B cell (primary cell): ENCODE measurements at places on chromosomes 5 and 9.

DNA sequence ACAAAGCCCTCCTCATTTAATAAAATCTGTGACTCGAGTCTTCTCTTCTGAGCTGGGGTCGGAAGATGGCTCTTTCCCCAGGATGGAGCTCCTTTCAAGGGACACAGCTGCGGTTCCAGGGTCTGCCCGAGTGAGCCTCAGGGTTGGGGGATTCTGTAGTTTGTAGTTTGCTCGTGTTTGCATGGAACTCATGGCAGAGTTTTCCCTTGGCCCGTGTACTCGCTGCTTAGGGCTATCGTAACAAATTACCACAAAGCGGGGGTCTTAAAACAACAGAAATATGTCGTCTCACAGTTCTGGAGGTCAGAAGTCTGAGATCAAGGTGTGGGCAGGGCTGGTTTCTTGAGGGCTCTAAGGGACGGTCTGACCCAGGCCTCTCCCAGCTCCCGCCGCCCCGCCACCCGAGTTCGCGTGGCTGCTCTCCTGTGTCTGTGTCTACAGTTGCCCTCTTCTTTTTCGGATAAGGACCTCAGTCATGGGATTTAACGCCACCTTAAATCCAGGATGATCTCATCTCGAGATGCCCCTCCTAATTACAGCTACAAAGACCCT, 13.9 kb upstream of the LPCAT1 start:
- DNase-seq, result no peak

DNA sequence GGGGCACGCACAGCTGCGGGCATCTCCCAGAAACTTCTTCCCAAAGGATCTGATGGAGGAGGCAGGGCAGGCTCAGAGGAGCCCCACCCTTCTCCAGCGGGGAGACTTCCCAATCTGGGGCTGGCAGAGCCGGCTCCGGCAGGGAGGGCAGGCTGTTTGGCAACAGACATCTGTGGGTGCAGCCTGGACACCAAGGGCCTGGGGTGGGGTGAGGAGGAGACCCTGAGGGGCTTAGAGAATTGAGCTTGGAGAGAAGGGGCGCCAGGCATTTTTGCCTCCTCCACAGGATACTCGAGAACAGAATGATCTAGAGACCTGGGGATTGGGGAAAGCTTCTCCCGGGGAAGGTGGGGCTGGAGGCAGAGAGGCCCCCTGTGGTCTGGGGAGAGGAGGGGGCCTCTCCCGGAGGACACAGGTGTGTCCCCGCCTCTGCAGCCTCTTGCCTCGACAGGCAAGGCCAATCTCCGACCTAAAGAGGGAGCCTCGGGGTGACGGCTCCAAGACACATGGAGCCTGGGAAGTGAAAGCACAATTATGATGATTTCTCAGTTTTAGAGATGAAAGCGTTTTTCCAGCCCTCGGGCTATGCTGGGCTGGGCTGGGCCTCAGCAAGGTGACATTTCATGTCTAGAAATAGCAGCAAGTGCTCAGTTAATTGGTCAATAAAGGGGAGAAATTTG, 8.4 kb downstream of the LHX3 start:
- DNase-seq, result no peak

- DNase-seq, result no peak
Observed at GRCh38 chr5:150516011-150516410, 8.1 kb downstream of the NDST1 start.

- DNase-seq, result no peak
Observed at GRCh38 chr5:129672006-129672405, 75.9 kb upstream of the MINAR2 start.

DNA sequence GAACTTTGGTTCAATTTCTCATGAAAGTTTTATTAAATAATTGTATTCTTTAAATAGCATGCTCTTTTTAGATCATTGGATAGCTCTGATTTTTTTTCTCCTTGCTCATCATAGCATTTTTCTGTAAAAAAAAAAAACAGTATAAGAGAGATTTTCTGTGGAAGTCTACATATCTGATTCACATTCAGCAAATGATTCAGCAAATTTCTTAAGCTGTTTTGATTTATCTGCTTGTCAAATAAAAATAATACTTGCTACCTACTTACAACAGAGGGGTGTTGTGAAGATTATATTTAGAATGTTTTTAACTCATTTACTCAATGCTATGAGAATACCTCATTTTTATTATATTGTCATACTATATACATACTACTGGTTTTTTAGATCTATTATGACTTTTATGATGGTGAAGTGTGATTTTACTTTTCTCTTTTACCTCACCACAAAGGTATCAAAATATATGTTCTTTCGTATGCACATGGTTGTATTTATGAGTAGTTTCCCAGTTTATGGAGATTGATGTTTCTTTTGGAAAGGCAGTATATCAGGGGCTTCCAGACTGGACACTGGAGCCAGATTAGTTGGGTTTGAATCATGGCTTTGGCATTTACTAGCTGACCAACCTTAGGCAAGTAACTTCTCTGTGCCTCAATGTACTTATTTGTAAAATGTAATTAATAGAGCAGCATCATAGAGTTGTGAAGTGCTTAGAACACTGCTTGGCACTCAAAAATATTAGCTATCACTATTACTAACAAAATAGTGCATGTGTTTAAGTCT, 25.5 kb downstream of the TNPO1 start:
- DNase-seq, result no peak

DNA sequence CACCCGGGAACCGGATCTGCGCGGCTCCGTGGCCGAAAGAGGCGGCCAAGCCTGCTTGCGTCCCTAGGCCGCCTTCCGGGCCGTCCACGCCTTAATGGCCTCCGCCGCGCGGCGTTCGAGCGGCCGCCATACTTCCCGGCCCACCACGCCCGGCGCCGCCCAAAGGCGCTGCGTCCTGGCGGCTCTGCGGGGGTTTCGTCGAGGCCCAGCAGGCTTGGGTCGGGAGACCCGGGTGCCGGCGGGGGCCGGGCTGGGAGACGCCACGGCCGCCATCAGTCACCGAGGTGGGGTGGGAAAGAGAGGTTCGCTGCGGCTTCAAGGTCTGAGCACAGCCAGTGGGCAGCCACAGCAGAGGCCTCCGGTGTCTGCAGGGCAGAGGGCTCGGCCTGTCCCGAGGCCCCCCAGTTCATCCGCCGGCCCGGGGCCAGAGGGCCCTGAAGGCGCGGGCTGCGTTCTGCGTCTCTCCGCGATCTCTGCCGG, 545.8 kb upstream of the CDH10 start:
- DNase-seq, result no peak

- no peak for DNase-seq
Observed at GRCh38 chr5:13695076-13695712, 249.3 kb downstream of the DNAH5 start.

- DNase-seq, result no peak
Observed at GRCh38 chr9:118459913-118460312, 755.7 kb downstream of the TLR4 start.

DNA sequence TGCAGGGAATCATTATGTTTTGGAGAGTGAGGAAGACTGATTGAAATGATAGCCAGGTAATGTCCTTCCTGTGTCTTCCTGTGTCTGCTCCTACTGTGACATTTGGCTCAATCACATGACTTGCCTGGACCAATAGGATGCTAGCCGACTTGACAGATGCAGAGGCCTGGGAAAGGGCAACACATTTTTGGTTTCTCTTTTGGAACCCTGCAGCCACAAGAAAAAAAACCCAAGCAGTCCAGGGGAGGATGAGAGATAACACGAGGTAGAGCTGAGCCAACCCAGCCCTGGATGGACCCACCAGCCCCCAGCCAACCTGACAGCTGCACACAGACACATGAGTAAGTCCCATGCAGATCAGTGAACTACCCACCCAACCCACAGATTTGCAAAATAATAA, 256.1 kb upstream of the SMARCA2 start:
- peak; percentile 7 for DNase-seq

GRCh38 chr5:25975885-25976284, 1062.5 kb downstream of the CDH9 start:
- no peak for DNase-seq

GRCh38 chr5:154077696-154078095, 38.9 kb downstream of the MFAP3 start:
- DNase-seq, result no peak

DNA sequence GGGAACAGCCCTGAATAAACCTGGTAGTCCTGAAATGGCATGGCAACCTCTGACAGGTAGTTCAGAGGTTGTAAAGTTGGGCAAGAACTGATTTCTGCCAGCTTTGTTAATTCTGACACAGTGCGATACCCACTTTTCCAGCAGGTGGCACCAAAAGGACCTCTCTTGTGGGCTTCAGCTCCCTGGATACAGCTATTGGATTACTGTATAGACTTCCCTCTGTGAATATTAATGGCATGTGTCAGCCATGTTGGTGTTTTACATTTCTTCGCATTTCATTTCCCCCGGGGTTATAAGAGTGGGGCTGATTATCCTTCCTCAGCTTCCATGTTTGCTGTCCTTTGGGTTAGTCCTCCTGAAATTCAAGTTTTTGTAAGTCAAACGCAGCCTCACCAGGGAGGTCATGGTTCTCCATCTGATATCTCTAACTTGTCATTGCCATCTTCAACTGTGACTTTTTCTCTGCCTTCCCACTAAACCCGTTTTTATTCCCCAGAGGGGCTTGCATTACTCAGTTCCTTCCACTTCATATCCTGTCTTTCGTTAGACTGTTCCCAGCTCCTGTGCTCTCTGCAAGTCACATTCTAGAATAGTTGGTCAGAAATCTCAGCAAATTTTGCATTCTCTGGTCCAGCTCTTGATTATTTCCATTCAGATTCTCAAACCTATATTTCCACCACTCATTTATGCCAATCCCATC, 135.6 kb downstream of the LIFR start:
- DNase-seq, result peak; percentile 11

GRCh38 chr5:5738797-5739489, 316.5 kb downstream of the ICE1 start:
- DNase-seq, result no peak

GRCh38 chr5:129067745-129068144, 26.8 kb upstream of the ISOC1 start:
- DNase-seq, result no peak

DNA sequence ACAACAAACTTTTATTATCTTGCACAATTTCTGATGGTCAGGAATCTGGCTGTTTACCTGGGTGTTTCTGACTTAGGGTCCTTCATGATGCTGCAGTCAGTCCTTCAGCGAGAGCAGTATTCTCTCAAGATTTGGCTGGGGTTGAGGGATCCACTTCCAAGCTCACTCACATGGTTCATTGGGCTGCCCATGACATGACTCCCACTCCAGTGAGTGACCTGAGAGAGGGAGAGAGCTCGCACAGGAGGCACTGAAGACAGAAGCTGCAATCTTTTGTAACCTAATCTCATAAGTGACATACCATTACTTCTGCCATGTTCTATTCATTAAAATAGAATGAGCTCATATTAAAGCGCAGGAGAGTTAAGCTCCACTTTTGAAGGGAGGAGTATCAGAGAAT, 212.6 kb downstream of the SPATA31D1 start:
- DNase-seq, result no peak

DNA sequence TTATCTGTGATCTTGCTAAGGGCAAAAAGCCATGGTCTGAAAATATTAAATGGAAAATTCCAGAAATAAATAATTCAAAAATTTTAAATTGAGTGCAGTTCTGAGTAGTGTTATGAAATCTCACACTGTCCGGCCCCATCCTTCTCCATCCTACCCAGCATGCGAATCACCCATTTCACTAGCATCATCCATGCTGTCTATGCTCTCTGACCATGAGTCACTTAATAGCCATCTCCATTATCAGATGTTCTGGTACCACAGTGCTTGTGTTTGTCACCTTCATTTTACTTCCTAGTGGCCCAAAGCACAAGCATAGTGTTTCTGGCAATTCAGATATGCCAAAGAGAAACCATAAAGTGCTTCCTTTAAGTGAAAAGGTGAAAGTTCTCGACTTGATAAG, 63.3 kb upstream of the SMC5 start:
- DNase-seq, result no peak

GRCh38 chr5:82142928-82143577, 135.1 kb downstream of the RPS23 start:
- DNase-seq, result no peak

DNA sequence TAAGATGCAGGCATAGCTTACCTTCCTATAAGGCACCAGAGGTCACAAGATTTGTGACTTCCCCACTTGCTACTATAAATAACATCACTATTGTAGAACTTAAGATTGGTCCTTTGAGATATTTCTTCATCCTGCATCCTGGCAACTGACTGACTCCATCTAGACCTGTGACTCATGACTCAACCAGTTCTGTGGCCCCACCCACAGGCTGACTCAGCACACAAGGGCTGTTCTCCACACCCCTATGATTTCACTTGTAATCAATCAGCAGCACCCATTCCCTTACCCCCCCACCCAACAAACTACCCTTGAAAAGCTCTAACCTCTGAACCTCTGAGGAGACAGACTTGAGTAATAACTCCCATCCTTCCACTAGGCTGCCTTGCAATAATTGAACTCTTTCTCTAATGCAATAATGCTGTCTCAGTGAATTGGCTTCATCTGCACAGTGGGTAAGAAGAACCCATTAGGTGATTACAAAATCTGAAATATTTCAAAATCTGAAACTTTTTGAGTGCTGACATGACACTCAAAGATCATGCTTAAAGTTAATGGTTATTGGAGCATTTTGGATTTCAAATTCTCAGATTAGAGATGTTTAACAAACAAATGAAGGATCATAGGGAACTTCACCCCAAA, 296.7 kb downstream of the ARL15 start:
- DNase-seq, result no peak

DNA sequence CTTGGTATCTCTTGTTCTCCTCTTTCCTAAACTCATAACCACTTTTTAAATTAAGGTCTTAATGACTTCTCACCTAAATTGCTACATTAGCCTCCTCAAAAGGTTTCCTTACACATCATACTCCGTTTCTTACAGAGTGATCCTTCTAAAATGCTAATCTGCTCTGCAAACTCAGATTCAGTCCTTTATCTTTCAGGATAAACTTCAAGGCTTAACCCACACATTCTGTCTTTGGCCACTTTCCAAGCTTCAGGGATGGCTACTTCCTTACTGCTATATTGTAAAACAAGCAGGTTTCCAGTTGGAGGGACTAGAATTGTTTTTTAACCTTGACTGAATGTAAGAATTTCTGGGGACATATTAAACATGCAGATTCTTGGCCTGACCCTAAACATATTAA, 105.5 kb upstream of the CHD1 start:
- DNase-seq, result no peak

DNA sequence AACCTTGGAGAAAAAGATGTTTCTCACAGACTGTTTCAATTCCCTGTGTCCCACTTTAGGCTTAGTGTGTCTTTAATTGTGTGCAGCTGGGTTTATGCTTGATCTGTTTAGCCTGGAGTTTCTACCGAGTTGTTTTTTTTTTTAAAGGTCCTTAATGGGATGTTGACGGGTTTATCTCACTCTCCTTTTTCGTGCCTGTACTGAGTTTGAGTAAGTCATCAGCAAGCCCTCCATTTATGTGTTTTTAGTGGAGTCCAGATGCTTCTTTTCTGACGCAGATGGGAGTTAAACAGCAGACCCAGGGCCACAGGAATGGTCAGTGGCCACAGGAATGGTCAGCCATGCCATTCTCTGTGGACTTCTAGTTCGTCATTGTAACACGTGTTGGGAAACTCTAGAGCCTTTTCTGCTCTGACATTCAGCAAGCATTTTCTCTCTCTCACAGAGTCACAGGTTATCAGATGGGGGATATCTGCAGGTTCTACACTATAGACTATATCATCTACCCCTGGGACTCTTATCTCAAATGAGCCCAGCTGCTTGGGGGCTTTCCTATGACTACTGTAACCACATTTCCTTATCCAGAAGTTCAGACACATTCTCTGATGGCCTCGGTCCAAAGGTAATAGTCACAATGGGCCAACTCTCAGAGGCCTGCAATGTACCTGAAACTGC, 190.5 kb downstream of the TTLL11 start:
- no peak for DNase-seq
